Common myeloid progenitor, CD34-positive (primary cell): ENCODE measurements at places on chromosomes 5 and 9.

GRCh38 chr5:169125571-169125970 lies 175.4 kb downstream of the SLIT3 start:
- no peak for DNase-seq

GRCh38 chr5:143968071-143968878 lies 156.3 kb downstream of the HMHB1 start:
- DNase-seq, result peak; percentile 15

GRCh38 chr5:10707198-10708142 lies 53.6 kb downstream of the DAP start:
- no peak for DNase-seq

DNA sequence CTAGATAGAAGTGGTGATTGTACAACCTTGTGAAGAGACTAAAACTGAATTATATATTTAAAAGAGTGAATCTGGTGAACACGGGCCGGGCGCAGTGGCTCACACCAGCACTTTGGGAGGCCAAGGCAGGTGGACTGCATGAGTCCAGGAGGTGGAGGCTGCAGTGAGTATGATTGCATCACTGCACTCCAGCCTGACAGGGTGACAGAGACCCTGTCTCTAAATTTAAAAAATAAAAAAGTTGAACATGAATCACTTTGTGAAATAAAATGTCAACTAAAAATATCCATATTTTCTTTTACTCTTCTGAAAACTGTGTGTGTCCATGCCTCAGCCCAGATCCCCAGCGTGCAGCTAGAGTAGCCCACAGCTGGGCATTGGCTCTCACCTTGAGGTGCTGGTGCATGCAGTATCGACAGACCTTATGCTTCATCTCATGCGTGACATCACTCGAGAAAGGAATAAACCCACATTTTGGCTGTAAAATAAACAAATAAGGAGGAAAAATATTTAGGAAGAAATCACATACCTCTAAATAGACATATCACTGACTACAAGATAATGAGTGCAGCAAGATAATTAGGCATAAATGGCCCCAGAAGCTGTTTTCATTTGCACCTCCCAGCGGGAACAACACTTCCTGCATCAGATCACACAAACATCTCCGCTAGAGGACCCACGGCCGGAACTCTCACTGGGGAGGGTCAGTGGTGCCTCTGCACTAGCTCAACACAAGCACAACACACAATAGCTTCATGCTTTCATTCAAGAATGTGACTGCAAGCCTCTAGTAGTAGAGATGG lies 22.1 kb downstream of the IPPK start:
- no peak for DNase-seq

DNA sequence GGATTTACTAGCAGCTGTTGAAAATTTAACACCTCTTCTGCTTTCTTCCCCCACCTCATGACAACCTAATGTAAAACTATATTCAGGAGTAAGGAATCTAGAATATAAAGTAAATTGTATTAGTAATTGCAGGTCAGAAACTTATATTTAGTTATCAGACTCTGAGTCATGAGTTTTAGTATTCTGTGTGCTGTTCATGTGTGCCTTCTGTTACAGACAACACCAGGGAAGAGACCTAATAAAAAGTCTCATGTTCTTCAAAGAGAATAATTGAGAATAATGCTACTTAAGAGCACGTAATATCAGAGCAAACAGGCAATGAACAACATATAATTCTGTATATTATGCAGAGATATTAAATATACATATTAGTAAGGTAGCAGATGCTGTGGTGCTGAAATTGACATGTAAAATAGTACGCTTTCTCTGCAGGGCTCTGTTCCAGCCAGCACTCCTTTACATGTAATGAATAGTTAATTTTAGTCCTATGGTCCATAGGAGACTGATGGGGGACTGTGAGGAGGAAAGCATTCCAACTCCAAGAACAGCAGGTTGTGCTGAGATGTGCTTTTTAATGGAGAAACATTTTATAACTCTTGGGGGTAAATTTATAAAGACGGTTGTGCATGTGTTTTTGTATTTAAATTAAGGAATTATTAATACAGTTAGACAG lies 106.4 kb downstream of the ZSWIM6 start:
- no peak for DNase-seq

GRCh38 chr9:88684046-88684445 lies 149.1 kb downstream of the NXNL2 start:
- DNase-seq, result no peak

DNA sequence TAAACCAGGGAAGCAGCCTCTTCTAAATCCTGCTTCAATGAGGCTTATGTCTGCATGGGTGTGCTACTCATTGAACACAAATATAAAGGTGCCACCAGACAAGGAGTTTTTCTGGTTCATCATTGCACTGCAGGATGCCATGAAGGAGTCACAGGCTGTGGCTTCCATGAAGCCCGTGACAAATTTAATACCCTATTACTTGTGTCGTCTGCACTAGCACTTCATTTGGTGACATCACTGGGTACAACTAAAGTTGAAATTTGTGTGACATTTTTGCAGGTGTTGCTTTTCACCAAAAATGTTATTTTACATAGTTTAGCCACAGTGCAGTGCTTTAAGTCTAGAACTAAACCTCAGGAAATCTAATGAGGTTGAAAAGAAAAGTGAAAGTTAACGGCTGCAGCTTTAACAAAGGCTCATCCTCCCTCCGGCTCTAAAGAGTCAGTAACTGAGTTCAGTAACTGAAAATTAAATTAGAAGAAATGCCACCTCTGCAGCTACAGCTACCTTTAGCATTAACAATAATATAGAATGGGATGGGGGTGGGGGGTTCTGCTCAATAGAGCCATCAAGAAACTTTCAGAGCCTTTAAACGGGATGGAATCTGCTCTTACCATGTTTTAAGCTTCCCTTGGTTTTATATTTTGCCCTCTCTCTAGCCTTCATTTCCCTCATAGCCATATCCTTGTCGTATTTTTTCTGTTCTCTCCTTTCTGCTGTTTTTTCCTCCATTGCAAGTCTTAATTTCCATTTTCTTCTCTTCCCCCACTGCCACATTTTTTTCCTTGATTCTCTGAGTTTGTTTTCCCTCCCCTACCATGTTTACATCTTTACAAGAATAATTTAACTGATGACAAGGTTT lies 233.8 kb upstream of the TMEM161B start:
- peak; percentile 67 for DNase-seq

DNA sequence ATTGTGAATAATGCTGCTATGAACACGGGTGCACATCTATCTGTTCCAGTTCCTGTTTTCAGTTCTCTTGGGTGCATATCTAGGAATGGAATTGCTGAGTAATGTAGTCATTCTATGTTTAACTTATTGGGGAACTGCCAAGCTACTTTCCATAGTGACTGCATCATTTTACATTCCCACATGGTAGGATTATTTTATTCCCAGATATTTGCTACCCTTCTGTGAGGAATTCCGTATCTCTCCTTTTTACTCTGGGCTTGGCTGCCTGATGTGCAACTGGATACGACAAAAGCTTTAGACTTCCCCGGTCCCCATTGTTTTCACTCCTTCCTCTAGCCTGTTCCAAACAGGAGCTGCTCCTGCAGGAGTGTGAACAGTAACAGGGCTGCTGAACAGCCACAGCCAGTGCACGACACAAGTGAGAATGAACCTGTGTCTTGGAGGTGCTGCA lies 7.2 kb downstream of the TAS2R1 start:
- DNase-seq, result no peak

DNA sequence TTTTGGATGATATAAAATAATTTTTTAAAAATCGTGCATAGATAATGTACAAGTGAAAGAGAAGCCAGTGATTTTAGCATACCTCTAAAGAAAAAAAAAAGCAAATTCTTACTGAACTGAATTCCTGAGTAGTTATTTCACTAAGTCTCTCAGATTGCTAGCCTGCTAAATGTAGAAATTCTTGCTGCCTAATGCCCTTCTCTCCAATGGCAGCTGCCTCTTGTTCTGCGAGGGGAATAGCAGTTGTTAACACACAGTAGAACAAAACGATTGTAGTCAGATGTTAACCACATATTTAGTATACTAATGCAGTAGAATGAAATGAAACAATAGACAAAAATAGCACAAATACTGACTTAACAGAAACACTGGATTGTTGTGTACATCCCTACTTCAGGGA lies 26.8 kb downstream of the SMAD5 start:
- no peak for DNase-seq

DNA sequence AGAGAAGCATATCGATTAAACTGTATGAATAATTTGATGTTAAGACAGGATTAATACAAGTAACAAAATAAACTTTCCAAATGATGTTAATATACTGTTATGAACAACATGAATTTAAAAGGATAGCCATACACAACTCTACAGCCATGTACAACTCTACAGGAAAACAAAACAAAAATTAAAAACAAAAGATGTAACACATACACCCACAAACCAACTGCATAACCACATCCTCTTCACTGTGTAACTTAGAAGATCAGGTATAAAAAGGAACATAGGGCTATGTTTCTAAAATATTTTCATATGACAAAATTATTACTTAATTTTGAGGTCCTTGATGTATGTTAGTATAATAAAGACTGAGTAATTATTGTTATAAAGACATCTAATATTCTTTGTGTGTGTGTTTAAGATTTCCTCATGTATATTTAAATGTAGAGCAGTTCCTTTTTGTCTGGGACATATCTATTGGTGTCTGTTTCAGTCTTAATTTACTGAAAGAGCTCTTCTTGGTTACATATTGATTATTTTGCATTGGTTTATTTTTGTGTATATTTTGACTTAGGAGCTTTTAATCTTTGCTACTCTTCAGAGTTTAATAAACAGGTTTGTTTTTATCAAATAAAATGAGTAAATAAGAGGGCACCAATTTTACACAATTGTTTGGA lies 966.8 kb upstream of the CTNND2 start:
- no peak for DNase-seq

DNA sequence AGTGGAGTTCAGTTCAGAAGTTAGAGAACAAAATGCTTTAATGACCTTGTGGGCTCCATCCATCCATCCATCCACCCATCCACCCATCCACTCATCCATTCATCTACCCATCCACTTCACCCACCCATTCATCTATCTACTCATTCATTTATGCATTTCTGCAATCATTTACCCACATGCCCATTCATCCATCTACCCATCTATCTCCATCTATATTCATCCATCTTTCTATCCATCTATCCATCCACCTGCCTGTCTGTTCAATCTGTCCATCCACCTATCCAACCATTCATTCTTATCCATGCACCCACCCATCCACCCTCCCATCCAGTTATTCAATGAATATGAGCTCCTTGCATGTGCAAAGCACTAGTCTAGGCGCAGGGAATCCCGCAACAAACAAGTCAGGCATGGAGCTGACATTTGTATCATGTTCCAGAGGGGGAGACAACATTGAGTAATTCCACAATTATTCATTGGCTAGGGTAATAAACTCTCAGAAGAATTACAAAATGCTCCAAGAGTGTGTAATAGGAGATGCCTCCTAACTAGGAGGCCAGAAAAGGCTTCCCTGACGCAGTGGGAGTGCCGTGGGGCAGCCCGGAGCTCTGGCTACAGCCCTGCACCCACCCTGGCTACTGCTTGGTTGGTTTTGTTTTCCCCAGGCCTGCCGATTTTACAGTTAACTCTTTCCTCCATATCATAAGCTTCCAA lies 211.2 kb downstream of the NXNL2 start:
- no peak for DNase-seq
